Nucleus accumbens (tissue), 56 donors: ENCODE measurements at places on chromosomes 6 and 20.

- DNase-seq = no peak
Observed at GRCh38 chr6:23927935-23928334, 198.1 kb upstream of the NRSN1 start.

DNA sequence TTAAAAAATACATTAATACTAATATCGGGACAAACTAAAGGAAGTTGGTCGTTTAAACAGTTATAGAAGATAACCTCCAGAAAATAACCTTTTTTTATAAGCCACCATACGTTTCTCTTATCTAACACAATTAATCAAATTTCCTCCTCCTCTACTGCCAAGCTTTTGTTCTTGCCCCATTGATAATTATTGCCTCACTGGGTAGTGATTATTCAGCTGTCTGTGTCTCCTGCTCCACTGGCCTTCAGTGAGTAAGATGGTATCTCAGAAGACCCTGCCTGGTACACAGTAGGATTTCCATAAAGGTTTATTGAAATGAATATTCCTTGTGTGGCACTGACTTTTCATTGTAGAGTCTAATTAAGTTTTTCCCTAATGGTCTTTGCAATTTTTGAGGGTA lies 165.5 kb upstream of the SCGN start:
- DNase-seq = no peak

DNA sequence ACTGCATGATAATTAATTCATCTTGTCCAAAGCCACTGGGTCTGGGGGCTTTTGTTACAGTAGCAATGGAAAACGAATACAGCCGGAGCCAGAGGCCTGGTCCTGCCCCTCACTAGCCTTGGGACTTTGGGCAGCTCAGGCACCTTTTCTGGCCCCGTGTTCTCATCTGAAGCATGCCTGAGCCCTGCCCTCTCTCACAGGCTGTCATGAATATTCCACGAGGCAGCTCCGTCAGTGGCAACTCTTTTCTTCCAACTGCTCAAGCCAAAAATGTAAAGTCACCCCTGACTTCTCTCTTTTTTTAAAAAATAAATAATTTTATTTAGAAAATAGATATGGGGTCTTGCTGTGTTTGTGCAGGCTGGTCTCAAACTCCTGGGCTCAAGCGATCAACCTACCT lies 5.3 kb downstream of the BNIP5 start:
- no peak for DNase-seq

DNA sequence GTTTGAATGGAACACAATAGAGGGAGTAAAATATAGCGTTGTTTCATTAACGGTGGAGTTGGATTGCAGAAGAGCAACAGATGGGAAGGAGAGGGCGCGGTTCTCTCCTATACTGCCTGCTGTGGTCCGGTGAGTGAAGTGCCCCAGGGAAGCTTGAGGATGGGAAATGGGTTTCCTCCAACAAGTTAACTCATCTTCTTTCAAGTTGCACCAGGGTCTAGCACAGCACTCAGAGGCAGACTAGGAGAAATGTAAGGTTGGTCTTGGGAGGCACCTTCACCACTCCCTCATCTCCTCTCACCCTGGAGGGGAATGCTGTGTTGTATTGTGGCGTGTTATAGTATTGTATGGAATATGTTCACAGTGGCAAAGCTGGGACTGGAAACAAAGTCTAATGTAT lies 96.9 kb upstream of the SLC24A3 start:
- DNase-seq = no peak

- no peak for DNase-seq
Observed at GRCh38 chr6:45835721-45836437, 179.8 kb downstream of the CLIC5 start.

DNA sequence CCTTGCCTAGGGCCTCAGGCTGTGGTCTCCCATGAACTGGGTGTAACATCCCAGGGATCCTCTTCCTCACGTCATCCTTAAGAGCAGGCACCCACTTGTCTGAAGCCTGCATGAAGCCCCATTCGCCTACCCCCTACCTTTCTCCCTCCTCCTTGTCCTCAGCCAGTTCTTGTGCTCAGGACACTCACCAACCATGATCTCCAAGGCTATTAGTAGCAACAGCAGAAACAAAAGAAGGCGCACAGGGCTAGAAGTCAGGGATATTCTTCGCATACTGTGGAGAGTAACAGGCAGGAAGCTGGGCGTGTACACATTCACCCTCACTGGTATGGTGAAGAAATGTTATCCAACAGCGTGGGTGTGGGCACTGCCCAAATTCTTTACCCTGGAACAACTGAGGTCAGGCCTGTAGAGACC lies 7.3 kb downstream of the RAET1E start:
- DNase-seq = no peak

GRCh38 chr20:12201289-12201991 lies 283.7 kb downstream of the BTBD3 start:
- no peak for DNase-seq

- DNase-seq = no peak
Observed at GRCh38 chr20:32278199-32278643, 770 bp downstream of the KIF3B start.

DNA sequence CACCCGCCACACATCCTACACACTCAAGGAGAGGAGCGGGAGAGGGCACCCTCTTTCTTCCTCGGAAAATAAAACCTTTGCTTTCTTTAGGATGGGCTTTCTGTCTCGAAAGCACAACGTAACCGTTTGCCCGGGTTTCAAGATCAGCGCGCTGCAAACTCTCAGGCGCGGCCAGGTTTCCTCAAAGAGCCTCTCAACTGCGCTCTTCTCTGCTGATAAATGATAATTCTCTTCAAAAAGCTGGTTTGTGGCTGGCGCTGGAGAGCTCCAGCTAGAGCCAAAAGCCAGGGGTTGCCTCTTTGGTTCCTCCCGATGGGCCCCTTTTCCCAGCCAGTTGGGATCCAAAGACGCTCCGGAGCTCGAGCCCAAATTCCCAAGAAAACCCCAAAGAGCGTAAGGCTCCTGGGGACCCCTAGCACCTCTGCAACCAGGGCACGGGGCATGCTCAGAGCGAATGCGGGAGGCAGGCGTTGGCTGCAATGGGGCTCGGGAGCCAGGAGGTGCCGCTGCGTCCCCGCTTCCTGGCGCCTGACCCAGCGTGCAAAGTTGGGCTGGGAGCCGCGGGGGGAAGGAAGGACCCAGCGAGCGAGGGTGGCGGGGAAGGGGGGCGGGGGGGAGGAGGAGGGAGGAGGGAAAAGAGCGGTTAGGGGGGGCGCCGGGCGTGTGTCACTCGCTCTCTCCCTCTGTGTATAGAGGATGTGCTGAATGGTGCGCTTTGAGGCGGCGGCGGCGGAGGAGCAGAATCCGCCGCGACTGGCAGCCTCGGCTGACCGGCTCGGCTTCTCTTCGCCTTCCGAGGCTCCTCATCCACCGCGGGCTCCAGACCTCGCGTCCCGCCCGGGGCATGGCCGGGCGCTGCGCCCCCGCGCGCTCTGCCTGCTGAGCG lies at the start of gene PLCB1:
TSS of gene PLCB1 (plus strand) at position 669 of the 886 bp plus-strand sequence. CDS start 386 bp downstream, outside the sequence.
- peak; percentile 62 for DNase-seq

- no peak for DNase-seq
Observed at GRCh38 chr20:219290-220115, 7.6 kb upstream of the DEFB129 start.

DNA sequence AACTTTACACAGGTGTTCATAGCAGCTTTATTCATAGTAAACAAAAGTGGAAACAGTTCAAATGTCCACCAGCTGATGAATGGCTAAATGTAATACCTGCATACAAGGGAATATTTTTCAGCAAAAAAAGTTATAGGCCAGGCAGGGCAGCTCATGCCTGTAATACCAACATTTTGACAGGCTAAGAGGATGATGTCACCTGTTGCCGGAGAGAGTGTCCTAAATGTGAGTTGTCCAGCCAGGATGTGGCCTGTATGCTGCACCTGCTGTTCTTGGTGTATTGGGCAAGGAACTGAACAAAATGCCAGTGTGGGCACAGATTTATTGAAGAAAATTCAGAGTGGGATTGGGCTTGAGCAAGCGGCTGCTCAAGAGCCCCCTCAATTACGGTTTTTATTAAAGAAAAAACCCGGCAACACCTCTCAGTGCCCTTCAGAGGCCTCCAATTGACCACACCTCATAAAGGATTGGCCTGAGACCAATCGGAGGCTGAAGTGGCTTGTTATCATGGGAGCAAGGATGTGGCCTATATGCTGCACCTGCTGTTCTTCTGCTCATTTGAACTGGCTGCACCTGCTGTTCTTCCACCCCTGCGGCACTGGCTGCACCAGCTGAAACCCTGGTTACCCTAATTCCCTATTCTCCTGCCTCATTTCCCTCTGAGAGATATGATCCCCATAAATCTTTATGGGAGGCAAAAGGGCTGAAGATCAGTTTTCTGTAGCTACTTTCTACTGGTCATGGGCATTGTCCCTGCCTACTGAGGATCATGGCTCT lies 164.3 kb upstream of the PROKR2 start:
- no peak for DNase-seq

GRCh38 chr6:130293800-130294199 lies 71.0 kb upstream of the SAMD3 start:
- no peak for DNase-seq

GRCh38 chr6:37979392-37980221 lies 160.1 kb downstream of the ZFAND3 start:
- DNase-seq = no peak

GRCh38 chr20:61744691-61745396 lies 320.8 kb downstream of the TAF4 start:
- no peak for DNase-seq

GRCh38 chr20:39855799-39856198 lies 833.2 kb downstream of the MAFB start:
- DNase-seq = no peak

DNA sequence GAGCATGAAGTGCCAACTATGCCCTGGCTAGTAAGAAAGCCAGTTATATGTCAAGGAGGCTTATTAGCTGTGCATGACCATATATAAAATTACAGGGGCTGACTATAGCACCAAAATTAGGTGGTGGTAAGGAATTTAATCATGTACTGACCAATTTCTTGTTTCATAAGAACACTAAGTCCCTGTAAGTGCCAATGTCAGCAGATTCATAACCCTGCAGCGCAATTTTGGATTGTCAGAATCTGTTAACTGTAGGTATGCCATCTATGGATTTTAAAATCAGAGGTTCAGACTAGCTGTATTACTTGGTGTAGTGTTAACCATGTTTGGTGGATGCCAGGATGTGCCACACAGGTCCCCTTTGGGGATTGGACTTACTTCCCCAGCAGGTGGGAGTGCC lies 182.1 kb downstream of the ADAT2 start:
- no peak for DNase-seq

DNA sequence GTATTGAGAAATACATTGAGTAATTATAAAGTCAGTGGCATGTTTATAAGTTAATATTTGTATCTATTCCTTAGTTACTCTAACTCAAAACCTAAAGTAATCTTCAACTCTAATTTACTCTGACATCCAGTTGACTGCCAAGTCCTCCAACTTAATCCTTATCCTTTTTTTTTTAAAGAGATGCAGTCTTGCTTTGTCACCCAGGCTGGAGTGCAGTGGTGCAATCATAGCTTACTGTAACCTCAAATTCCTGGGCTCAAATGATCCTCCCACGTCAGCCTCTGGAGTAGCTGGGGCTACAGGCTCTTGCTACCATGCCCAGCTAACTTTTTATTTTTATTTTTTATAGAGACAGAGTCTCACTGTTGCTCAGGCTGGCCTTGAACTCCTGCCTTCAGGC lies 24.4 kb downstream of the PTPN1 start:
- no peak for DNase-seq

DNA sequence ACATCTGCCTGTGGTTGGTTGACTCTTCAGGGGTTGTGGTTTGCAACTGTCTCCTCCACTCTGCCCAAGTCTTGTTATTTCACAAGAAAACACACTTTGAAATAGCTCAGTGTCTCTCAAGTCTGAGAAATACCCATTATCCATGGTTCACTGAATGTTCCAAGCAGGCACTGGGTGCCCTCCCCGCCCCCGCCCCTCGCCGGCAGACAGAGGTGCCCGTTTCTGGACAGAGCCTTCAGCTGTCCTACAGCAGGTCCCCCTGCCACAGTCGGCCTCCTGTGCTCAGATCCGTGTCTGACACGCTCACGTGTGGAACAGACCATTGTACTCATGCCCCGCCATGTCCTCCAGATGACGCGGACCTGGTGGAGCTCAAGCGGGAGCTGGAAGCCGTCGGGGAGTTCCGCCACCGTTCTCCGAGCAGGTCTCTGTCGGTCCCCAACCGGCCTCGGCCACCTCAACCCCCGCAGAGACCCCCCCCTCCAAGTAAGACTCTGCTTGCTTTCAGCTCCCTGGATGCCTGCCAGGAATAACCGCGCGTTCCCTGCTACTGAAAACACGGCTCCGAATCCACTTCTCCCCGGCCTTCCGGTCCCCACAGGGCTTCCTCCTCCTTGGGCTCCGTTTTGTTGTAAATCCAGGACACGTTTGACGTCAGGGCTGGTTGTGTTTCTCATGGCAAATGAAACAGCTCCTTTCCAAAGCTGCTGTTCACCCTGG lies 81.4 kb downstream of the SERAC1 start:
- no peak for DNase-seq

GRCh38 chr6:165621940-165622339 lies 41.1 kb downstream of the PDE10A start:
- DNase-seq = no peak

DNA sequence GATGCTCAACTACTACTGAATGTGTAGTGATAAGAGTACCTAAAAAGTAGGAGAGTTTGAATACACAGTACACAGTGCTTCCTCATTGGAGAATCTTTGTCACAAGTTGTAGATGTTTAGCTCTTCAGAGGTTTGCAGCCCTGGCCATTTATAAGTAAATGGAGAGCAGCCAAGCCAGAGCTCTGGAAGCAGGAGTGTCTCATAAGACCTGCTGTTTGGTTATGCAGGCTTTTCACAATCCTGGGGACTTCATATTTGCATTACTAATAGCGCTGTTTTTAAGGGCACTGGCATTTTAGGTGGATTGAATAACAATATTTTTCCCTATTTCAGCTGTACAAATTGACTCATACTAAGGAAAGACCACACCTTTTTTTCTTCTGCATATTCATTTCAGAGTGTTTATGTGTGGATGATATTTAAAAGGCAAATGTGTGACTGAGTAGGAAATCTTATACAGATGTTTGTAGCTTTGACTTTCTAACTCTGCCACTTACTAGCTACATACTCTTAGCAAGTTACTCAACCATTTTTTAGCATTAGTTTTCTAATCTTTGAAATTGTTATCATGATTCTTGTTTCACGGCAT lies 730.5 kb upstream of the MAP3K7 start:
- DNase-seq = no peak

GRCh38 chr6:36929607-36930006 lies 24.9 kb upstream of the PI16 start:
- no peak for DNase-seq

DNA sequence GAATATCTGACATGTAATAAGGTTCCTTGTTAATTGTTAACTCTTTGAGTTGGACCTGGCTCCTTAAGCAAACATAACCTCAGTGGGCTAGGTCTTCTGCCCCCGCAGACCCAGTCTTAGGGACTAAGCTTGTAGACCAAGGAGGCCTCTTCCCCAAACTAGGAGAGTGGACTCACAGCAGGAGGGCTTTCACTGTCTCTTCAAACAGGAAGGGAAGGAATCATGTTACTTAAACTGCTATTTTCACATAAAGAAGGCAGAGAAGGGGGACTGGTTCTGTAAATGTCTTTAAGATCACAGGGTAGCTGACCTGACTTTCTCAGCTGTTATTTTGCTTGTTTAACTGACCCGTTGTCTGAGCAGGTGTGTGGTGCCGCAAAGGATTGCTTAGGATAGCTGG lies 34.9 kb upstream of the PRDM1 start:
- DNase-seq = no peak

- no peak for DNase-seq
Observed at GRCh38 chr6:112038268-112038667, 15.6 kb upstream of the CCN6 start.
